ENCODE measurements at places on chromosomes 3 and 15.

GRCh38 chr3:10798600-10799367, 17.2 kb upstream of the SLC6A11 start:
- DNase-seq: no peak

DNA sequence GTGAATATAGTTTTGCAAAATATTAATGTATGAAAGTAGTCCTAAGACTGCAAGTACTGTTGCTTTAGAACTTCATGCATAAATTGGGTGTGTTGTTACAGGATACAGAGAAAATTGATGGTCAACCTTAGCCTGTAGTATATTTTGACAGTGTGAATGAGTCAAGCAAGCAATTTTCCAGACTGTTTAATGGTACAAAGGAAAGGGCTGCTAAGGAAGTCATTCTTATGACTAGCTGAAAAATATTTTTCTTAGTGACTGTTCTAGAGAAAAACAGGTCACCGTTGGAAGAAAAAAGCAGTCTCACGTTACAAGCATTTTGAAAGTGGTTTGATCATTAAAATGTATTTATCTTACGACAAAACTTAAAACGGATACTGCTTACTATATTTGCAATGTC, 49.2 kb downstream of the MBNL1 start:
- DNase-seq: peak; percentile 68

DNA sequence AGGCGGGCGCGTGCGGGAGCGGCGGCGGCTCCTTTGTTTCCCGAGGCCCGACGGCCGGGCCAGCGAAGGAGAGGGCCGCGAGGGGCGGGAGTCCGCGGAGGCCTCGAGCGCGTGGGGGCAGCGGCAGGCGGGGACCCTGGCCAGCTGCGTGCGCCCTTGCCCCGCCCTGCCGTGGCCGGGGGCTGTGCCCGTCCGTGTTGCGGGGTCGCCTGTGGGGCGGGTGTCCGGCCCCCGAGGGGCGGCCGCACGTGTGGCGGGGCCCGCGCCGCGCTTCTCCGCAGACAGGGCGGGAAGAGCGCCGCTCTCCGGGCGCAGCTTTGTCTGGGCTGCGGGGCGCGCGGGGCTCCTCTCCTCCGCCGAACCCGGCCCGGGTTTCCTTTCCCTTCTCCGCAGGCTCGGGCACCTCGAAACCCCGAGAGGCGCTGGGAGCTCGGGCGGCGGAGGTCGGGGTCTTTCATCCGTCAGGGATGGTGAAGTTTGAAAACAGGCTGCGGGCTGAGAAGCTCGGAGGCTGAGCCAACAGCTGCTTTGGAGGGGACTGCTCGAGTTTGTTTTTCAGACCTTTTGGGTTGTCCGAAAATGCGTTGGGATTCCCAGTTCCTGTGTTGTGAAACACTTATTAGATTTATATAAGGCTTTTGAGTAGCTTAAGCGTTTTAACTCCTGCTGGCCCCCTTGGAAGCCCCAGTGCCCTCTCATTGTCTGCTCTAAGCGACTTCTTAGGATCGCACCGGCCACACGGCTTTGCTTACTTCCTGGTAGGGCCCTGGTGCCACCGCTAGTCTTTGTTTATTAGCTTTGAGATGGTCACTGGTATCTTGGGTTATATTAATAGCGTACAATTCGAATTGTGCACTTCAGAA, 817 bp downstream of the USP3 start:
- DNase-seq: peak; percentile 72

DNA sequence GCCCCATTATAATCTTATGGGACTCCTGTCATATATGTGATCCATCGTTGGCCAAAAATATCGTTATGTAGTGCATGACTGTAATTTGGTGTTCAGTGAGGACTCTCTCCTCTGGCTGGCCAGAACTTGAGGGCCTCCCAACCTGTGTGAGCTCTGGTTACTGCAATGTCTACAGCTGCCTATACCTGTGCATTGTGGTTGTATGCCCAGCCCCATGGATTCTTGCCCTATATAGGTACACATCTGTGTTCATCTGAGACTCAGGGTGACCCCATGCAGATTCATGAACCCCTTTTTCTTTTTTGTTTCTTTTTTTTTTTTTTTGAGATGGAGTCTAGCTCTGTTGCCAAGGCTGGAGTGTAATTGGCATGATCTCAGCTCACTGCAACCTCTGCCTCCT, 32.6 kb upstream of the KLF13 start:
- no peak for DNase-seq

DNA sequence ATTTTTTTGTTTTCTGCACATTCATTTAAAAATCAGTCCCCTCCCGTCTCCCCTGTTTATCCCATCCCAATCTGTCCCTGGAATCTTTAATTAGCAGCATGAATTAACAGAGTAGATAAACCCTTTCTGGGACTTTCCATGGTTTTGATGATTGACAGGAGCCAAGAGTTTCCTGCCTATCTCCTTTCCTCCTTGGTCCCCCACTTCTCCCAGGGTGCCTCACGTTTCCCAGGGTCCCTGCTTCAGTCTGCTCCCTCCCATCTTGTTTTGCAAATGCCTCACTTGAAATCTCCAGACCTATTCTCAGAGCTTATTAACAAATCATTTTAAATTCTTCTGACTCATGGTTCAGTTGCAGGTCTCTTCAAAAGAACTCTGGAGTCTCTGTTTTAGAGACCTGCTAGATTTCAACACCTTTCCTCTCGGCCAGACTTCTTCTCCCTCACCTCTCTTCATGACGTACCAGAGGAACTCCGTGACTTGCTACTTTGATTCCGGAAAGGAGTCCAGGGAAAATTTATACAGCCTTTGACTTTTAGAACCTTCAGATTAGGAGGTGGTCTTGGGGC, 238.5 kb downstream of the ITPR1 start:
- DNase-seq: no peak
